ENCODE measurements at places on chromosomes 5 and 9. TPM values are rescaled to one million over a fixed set of nuclear protein-coding genes. Genes with fewer than 3 reads are reported as not detected.

- no peak for DNase-seq
Measured at GRCh38 chr9:108756746-108757490, 98.9 kb downstream of the ACTL7B start.

- DNase-seq, result no peak
Measured at GRCh38 chr9:28105001-28105400, 531.7 kb upstream of the C9orf72 start.

DNA sequence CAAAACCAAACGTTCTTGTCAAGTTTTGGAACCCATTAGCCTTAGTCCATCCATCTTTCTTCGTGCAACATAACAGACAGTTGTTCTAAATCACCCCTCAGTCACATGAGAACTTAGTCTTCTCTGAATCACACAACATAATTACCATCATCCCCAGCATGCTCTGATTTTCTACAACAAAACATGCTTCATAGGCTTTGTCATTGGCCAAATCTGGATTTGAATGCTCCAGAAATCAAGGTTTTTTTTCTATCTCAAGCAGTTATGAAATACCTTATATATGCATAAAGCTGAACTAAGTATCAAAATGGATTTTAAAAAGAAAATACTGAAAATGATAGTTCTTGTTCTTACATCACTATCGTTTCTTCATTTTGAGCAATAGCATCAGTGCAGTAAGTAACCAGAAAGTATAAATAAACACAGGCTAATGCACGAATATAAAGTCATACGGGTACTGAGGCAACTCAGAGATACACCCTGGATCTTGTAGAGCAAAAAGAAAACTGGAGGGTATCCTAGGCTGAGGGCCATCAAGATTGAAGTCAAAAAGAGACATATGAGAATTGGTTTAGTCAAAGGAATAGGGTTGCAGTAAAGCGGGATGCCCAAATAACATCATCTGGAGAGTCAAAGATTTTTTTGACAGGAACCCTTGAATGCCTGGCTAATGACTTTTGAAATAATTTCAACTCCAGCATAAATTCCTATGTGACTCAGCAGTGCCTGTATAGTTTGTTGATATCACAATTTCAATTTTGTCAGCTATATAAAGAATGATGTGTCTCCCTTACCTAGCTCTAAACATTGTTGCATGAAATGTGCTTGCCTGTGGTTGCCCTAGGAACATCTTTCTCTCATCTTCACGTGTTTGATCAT is 164.7 kb downstream of the ADAMTSL1 start:
- DNase-seq, result no peak

DNA sequence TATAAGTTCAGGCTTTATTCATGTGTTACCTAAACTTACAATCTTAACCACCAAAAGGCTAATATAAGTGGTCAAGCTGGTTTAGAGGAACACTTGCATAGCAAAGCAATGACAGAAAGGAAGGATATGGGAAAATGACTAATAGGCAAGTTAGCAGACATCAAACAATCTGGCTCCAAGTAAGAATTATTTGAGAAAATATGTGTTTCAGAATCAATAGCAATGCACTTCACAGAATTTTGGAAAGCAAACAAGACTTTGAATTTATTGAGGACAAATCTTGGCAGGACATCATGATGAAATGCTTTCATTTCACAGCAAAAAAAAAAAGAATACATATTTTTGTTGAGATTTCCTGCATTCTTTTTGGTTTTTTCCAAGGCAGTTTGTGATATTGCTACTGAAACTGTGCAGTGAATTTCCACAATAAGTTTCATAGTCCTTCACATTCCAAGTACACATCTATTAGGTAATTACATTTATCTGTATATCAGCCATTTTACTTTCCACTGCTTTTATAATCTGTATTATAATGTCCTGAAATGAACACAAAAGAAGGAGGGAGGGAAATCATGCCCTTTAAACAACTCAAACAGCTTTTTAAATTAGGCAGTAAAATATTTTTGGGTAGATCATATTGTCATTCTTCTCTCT is 417.9 kb downstream of the NR2F1-AS1 start:
- peak; percentile 28 for DNase-seq

- DNase-seq, result no peak
Measured at GRCh38 chr5:91741764-91742505, 358.8 kb upstream of the ARRDC3 start.

The PCDH1 gene
- polyA plus RNA-seq, result 10.0 TPM

The GALT gene
- polyA plus RNA-seq, result 41.8 TPM

The PDE8B gene
- polyA plus RNA-seq, result not detected

Measured in keratinocyte (primary cell).